ENCODE measurements at places on chromosomes 1 and 21. TPM values are rescaled to one million over a fixed set of nuclear protein-coding genes. Genes with fewer than 3 reads are reported as not detected.

ATP8B2 gene
- total RNA-seq: 38.8 TPM

ACKR1 gene
- 0.63 TPM for total RNA-seq

SLC9C2 gene
- total RNA-seq: not detected

TBX19 gene
- 1.3 TPM for total RNA-seq

KCNJ10 gene
- total RNA-seq: 1.6 TPM

LCE1B gene
- not detected for total RNA-seq

PADI4 gene
- 0.27 TPM for total RNA-seq

CACNA1S gene
- total RNA-seq: 0.07 TPM

DNA sequence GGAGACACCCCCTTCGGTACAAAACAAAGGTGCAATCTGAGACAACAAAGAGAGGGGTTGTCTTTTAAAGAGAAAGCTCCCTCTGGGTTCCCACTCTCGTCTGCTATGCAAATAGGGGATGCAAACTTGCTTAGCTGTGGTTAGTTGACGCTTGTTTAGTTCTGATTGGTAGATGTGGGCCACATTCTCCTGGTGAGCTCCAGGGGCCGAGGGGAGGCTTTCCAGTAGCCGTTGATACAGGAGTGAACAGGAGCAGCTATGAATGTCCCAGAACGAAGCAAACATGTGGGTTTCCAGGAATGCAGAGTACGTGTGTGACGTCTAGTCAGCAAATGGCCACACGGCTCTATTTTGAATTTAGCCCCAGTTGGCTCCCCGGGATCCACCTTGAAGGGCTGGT lies 14.7 kb downstream of the TFF2 start:
- H3K27ac ChIP-seq: peak overlapping the region; percentile 97
- peaks cover 18% of the 10 kb centered on the region for H3K36me3 ChIP-seq
- peaks cover 38% of the 10 kb centered on the region for H3K4me1 ChIP-seq
- peaks cover 12% of the 10 kb centered on the region for H3K27me3 ChIP-seq
- peak; percentile 58 for DNase-seq
- peak overlapping the region; percentile 45 for H3K4me3 ChIP-seq

DNA sequence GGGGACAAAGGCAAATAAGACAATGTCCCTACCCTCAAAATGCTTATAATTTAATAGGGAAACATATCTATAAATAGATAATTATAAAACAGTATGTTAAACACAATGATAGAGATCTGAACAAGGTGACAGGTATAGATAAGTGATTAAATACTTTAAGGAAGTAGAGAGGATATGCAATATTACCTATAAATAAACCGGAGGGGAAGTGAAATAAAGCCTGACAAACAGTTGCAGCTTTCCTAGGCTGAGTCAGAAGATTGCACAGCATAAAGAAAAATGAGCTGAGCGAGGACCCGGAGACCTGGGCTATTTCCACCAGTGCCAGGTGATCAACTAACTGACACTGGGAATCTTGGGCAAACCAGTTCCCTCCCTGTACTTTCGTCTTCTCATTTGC lies 11.5 kb upstream of the PSRC1 start:
- DNase-seq: no peak
- no peaks in the 10 kb centered on the region for H3K36me3 ChIP-seq
- H3K27ac ChIP-seq: no peak overlapping the region
- H3K27me3 ChIP-seq: no peaks in the 10 kb centered on the region
- H3K4me3 ChIP-seq: no peak overlapping the region
- peaks cover 13% of the 10 kb centered on the region for H3K4me1 ChIP-seq

DNA sequence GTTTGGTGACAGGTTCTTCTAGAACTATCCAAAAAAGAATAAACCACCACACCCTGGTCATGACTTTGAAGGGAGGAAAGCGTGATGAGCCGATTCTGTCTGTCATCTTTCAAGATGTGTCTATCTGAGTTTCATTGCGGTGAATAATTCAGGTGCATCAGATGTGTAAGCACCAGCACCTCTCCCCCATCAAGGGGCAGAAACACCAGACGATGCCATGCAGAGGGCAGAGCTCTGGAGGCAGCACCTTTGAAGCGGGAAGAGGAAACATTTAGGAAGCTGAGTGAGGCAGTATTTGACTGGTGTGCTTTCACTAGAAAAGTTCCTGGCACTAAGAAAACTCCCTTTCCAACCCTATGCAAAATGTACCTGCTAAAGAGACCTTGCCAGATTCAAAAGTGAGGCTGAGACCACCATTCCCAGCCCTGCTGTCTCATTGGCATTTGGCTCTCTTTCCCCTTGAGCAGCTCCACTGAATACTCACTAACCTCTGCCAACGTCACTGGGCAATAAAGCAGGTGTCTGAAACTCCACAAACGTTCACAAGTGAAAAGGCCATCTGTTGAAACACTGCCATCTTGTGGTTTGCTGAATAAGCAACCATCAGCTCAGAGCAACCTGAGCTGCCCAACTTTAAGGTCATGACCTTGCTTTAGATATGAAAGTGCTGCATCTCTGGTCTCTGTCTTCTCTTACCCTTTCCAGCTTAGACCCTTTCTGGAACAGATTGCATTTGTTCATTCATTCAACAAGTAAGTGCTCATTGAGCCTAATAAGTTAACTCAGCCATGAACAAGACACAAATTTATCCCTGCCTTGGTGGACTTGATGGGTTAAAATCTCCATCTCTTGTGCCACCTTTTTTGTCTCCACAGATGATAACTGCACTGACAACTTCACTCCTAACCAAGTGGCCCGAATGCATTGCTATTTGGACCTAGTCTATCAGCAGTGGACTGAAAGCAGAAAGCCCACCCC lies 228.6 kb downstream of the PAPPA2 start:
- peaks cover 25% of the 10 kb centered on the region for H3K4me1 ChIP-seq
- H3K27me3 ChIP-seq: no peaks in the 10 kb centered on the region
- no peak overlapping the region for H3K27ac ChIP-seq
- DNase-seq: peak; percentile 30

- DNase-seq: peak; percentile 22
- no peak overlapping the region for H3K4me3 ChIP-seq
- H3K4me1 ChIP-seq: peaks cover 3% of the 10 kb centered on the region
- no peak overlapping the region for H3K27ac ChIP-seq
- no peaks in the 10 kb centered on the region for H3K36me3 ChIP-seq
These were observed 1672.4 kb downstream of the KCNT2 start for GRCh38 chr1:194935864-194936263.

DNA sequence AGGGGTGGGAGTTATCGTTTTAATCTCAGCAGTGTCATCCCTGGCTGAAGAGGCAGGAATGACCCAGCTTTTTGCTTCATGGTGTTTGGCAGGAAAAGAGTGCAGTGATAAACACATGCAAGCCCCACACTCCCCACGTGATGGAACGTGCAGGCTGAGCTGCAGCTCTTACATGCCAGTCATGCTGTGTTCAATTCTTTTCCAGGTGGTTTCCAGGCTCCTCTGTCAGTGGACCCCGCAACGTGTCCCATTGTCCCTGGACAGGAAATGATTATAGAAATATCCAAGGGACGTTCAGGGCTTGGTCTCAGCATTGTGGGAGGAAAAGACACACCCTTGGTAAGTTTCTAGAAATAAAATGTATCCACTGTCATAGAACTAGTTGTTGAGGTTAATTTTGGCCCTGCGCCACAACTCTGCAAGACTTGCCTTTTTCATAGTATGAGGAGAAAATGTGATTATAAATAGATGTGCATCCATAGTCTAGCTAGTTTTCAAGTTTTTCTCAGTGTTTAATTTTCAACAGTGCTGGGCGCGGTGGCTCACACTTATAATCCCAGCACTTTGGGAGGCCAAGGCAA lies 110.2 kb upstream of the L1TD1 start:
- H3K36me3 ChIP-seq: peaks cover 10% of the 10 kb centered on the region
- H3K27me3 ChIP-seq: no peaks in the 10 kb centered on the region
- no peak for DNase-seq
- no peak overlapping the region for H3K27ac ChIP-seq
- H3K4me3 ChIP-seq: no peak overlapping the region

DNA sequence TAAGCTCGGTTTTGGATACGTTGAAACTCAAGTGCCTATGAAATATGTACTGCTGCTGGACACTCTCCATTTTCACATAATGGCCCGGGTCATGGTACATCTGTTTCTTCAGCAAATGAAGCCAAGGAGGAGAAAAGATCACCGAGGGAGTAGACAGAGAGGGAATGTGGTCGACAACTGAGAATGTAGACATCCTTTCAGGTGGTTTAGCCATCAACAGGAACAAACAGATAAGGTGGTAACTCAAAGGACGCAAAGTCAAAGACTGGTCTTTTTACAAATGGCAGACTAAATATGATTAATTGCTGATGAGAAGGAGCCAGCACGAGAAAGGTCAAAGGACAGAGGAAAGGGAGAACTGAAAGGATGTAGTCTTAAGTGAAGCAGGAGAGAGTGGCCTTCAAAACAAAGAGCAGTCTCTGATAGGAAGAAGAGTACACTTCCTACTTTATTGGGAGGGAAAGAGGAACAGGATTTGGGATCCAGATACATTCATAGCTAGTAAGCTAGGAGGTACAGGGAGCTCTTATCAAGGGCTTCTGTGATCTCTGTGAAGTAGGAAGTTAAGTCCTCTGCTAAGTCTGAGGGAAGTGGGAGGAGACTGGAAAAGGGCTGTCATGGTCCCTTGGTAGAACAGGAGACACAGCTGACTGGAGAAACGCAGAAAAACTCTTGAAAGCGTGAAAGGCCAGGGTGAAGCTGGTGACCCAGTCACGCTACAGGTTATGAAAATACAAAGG lies 28.3 kb downstream of the NUP133 start:
- no peak overlapping the region for H3K27ac ChIP-seq
- no peaks in the 10 kb centered on the region for H3K4me1 ChIP-seq
- H3K36me3 ChIP-seq: peaks cover 49% of the 10 kb centered on the region
- H3K27me3 ChIP-seq: no peaks in the 10 kb centered on the region

- H3K4me3 ChIP-seq: no peak overlapping the region
- no peak for DNase-seq
- H3K27me3 ChIP-seq: peaks cover 38% of the 10 kb centered on the region
- no peak overlapping the region for H3K27ac ChIP-seq
- peaks cover 29% of the 10 kb centered on the region for H3K4me1 ChIP-seq
These were observed 157.5 kb upstream of the KLHDC7A start for GRCh38 chr1:18323259-18323658.

DNA sequence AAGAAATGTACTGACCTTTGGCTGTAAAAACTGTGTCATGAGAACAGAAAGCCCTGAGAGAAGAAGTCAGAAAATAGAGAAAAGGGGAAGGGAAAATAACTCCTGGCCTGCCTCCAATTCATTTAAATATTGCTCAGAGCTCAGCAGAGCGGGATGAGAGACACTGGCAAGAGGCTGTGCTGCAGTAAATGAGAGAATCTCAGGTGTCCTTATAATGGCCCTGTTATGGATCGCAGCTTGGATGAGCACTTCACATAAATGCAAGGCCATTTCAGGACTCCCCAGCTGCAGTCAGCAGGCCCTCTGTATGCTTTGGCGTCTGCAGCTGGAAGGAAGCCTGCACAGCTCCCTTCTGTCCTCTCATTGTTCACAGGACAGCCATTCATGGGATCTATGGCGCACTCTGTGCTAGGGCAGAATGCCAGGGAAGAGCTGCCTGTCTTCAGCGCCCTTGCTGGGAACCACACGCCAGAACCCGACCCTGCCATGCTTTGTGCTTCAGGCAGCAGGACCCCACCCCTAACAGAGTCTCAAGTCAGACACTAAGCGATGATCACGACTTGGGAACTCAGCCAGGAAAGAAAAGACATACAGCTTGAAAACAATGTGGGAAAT lies 20.7 kb upstream of the ABCB10 start:
- H3K4me1 ChIP-seq: peaks cover 9% of the 10 kb centered on the region
- no peaks in the 10 kb centered on the region for H3K27me3 ChIP-seq
- no peak for DNase-seq
- H3K4me3 ChIP-seq: no peak overlapping the region

DNA sequence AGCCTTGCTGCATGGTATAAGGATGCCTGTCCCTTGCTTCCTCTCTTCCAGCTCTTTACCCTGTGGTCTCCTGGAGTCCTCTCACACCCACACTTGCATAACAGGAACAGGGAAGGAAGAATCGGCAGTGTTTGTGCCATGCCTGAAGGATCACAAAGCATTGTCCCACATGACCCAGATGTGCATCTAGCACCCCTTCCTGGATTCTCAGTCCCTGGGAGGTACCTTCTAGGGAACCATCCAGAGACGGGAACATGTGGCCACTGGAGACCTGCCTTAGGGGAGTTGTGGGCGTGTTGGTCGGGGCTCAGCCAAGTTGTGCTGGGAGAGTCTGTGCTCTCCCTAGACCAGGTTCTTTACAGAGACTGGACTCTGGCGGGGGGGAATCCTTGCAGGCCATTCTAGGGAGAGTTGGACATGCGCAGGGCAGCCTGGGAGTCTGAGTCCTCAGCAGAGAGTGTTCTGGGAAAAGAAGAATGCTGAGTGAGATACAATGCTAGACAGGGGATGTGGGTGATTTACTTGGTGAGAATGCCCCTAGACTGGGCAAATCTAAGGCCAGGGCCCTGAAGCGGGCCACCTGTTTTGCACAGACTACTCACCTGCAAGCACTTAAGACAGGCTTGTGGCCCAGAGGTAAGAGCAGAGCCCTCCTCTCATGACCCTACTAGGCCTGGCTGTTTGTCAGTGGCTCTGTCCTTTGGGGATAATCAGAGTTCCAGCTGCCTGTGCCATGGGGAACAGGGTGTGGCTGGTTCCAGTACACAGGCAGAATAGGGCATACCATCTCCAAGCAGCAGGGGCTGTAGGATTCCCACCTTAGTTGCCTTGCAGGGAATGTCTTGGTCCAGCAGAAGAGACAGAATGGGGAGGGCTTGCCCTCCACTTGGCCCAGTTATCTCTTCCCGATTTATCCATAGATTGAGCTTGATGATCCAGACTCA lies 89.8 kb downstream of the MAN1C1 start:
- peaks cover 82% of the 10 kb centered on the region for H3K4me1 ChIP-seq
- peak overlapping the region; percentile 35 for H3K4me3 ChIP-seq
- DNase-seq: no peak
- H3K36me3 ChIP-seq: no peaks in the 10 kb centered on the region
- H3K27ac ChIP-seq: peak overlapping the region; percentile 97
- no peaks in the 10 kb centered on the region for H3K27me3 ChIP-seq

- H3K27me3 ChIP-seq: peaks cover 52% of the 10 kb centered on the region
- H3K4me3 ChIP-seq: peak overlapping the region; percentile 86
- H3K36me3 ChIP-seq: peaks cover 6% of the 10 kb centered on the region
These were observed 853 bp upstream of the PCSK9 start for GRCh38 chr1:55038552-55038838.

DNA sequence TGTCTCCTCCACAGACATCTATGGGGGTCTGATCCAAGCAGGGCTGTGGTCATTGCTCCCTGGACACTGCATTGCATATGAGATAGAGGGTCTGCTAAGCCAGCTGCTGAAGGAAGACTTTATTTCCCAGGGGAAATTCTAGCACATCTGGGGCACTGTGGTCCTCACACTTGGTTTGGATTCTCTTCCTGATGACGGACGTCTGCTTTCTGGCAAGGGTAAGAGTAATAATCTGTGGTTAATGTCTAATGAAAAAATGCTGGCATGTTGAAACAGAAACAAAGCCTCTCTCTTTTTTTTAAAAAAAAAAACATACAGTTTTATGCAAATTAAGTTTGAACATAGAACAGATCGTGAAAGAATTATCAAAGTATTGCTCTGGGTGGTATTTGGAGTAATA lies 553.9 kb downstream of the DPYD start:
- H3K4me1 ChIP-seq: 0 out of 2 replicates have a peak, but pooled peaks cover 4% of the 10 kb centered on the region
- no peak overlapping the region for H3K27ac ChIP-seq
- H3K27me3 ChIP-seq: no peaks in the 10 kb centered on the region
- no peaks in the 10 kb centered on the region for H3K36me3 ChIP-seq
